ENCODE measurements at places on chromosomes 13 and 19. TPM values are rescaled to one million over a fixed set of nuclear protein-coding genes. Genes with fewer than 3 reads are reported as not detected.

PIN1 gene
- total RNA-seq: 118 TPM

NLRP7 gene
- not detected for total RNA-seq

PSG3 gene
- total RNA-seq: not detected

ZNF17 gene
- total RNA-seq: 17.7 TPM

FAM216B gene
- not detected for total RNA-seq

RFPL4AL1 gene
- not detected for total RNA-seq

MYH14 gene
- total RNA-seq: 5.5 TPM

ZNF296 gene
- total RNA-seq: 0.46 TPM

GTF2F1 gene
- 60.3 TPM for total RNA-seq

AP1M1 gene
- total RNA-seq: 74.3 TPM

ZNF730 gene
- 1.0 TPM for total RNA-seq

NOVA2 gene
- not detected for total RNA-seq

IL12RB1 gene
- 0.31 TPM for total RNA-seq

ZNF610 gene
- 5.1 TPM for total RNA-seq

PSG6 gene
- total RNA-seq: not detected

KLK5 gene
- not detected for total RNA-seq

PGLYRP1 gene
- total RNA-seq: not detected

EPN1 gene
- total RNA-seq: 29.9 TPM

ACP7 gene
- total RNA-seq: 6.3 TPM

FCER2 gene
- not detected for total RNA-seq

SARS2 gene
- 34.0 TPM for total RNA-seq

URAD gene
- total RNA-seq: not detected

CYP2S1 gene
- not detected for total RNA-seq

CDK8 gene
- 12.4 TPM for total RNA-seq

ANKRD24 gene
- under 0.01 TPM for total RNA-seq

TMEM143 gene
- total RNA-seq: 6.9 TPM

PTPRH gene
- total RNA-seq: 12.4 TPM
